Aorta (tissue), 5 donors: ENCODE measurements at places on chromosomes 6 and 20.

GRCh38 chr6:42251500-42251899 lies 33.8 kb upstream of the MRPS10 start:
- DNase-seq, result no peak

GRCh38 chr6:87431263-87431662 lies 23.5 kb downstream of the CFAP206 start:
- DNase-seq, result no peak

DNA sequence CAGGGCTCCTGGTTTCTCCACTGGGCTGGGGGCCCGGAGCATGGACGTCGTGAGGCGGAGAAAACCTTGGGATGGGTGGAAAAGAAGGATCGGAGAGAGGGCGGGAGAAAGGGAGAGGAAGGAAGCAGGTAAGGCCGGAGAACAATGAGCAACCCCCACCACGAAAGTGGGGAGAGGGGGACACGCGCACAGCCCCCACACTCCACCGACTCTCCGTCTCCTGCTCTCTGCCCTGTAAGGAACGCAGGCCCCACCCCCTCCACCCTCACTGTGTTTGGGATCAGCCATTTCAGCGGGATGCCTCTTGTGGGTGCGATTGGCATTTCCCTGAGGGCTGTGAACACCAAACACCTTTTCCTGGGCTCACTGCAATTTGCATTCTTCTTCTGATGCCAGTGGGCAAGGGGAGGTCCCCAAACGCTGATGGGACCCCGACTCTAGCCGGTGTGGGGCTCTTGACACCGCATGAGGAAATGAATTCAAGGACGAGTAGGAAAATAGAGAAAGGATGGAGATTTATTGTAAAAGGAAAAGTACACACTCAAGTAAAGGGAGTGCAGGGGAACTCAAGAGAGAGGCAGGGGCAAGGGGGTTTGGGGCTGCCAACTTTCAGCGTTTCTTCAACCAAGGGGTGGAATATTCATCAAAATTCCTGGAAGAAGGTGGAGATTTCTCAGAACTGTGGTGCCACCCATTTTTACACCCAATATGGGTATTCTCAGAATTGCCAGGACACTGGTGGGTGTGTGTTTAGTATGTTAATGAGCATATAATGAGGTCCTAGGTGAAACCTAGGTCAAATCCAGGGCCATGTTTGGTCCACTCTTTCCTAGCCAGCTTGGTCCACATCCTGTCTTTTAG lies 13.1 kb upstream of the RAET1L start:
- no peak for DNase-seq

DNA sequence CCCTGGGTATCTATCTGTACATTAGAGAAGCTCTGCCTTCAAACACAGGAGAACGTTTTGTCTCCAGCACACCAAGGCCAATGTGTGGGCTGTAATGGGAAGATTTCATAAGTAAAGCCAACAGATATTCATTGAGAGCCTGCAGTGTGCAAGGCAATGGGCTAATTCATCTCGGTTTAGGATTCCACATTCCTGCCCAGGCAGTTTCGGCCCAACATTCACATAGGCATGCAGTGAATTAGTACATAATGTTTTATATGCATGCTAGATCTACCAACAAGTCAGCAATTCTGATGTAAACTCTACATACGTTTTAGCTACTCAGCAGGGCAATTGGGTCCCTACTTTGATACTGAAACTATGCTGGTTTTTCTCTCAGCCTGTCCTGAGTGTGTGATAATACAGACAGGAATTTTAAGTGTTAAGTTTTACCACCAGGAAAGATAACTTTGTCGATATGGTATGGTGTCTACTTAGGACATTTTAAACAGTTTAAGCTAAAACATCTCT lies 46.9 kb upstream of the NAA20 start:
- DNase-seq, result no peak

- peak; percentile 90 for DNase-seq
Measured at GRCh38 chr6:121780325-121781321, 345.2 kb downstream of the GJA1 start.

DNA sequence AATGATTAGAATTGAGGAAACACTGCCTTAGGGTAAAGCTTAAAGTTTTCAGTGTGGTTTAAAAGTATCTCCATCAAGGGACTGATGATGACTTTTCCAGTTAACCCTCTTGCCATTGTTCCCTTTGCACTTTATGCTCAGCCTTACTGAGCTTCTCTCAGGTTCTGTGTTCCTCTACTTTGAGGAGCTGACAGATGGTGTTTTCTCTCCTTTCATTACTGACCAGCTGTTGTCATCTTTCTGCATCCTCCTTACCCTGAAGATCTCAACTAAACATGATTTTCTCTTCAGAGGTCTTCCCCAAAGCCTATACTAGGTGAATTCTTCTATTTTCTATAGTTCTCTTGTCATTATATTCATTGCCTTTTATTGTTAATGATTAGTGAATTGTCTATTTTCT lies 475.6 kb upstream of the SYNCRIP start:
- no peak for DNase-seq

- no peak for DNase-seq
Measured at GRCh38 chr6:83862776-83863471, 3.4 kb downstream of the CYB5R4 start.

- no peak for DNase-seq
Measured at GRCh38 chr6:142975365-142975764, 30.4 kb upstream of the HIVEP2 start.

GRCh38 chr20:57936636-57937385 lies 227.0 kb upstream of the PMEPA1 start:
- no peak for DNase-seq

DNA sequence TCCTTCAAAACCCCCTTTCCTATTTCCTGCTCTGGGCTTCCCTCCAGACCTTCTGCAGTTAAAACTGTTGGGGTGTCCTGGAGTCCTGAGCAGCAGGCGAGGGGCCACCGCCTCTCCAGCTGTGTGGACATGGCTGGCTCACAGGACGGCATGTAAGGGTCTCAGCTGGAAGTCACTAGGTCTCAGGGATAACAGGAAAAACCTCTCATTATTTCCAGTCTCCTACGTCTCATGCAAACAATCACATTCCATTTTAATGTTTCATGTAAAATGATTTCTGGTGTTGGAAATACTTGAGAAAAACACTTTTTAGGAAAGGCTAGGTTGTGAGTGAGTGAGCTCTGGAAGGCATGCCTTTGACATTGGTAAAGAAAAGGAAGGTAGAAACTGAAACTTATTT lies 158.7 kb downstream of the SCML4 start:
- DNase-seq, result no peak

DNA sequence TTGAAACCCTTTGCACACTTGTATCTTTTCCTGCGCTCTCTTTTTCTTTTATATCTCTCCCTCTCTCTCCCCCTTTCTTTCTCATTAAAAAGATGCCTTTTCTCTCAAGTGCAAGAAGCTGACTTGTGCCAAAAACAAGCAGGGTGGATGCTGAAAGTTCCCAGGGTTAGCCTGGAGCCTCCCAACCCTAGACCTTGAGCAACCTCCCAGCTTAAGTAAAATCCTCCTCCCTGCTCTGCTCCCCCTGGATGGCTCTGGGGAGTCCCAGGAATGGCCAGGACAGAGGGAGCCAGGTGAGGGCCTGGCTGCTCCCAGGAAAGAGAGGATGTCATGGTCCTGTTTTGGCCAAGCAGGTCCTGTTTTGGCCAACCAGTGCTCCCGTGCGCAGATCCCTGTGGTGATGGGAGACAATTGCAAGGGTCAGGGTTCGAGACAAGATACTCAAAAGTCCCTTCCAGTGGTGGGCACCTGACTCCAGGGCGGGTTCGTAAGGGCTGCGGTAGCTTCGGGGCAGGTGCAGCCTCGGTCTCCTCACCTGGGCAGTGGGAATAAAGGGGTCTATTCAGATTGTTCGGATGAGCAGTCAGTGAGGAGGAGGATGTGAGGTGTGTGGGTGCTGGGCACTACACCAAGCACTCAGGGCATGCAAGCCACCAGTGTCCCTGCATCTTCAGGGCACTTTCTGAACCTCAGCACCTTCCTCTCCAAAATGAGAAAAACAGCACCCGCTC lies 49.4 kb downstream of the EYA2 start:
- DNase-seq, result no peak

DNA sequence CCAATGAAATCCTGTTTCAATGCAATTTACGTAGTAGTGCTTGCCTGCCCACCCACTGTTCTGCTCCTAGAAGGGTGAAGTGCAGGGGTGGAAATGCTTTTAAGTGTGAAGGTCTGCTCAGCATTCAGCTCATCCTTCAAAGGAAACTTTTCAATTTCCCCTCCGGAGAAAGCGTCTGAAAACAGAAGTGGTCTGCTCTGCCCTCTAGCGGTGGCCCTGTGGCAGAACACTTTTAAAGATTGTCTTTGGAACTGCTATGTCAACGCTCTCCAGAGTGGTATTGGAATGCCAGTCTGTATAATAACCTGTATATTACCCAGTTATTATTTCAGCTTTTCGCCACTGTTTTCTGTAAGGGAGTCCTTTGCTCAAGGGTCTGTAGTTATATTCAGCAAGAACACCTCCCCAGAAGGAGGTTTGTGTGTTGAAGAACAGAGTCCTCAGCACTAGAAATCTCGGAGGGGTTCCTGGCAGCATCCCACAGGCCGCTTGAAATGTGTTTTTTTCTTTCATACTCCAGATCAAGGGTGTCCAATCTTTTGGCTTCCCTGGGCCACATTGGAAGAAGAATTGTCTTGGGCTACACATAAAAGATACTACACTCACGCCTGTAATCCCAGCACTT lies 63.1 kb upstream of the KLHL31 start:
- DNase-seq, result peak; percentile 55

DNA sequence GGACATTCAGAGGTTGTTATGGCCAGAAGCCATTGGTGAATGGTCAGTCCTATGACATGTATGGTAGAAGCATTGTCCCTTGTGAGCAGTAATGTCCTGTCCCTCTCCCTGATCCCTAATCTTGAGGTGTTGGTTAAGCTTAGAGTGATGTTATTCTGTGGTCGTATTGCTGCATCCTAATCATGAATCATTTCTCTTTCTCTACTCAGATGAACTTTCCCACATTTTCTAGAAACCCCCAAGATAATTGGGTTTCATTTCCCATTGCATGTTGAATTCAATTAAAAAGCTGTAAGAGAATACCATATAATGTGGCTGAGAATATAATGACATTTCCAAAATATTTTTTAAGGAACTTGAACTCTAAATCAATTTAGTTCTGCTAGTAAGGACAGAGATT lies 175.1 kb downstream of the PLCB4 start:
- DNase-seq, result no peak

DNA sequence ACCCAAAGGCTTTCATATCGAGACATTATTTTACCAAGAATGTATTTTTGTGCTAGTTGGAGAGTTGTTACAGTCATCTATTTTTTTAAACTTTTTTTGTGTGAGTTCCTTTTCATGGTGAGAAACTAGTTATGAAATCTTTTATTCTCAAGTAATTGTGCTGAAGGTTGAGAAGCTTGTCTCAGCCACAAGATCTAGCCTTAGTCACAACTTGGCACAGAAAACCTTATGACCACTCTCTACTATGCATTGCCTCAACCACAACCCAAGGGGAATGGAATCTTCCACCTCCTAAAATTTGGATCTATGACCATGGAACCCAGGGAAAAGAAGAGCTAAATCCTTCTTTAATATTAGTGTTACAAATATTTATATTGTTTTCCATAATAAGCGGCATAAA lies 58.5 kb downstream of the HS3ST5 start:
- no peak for DNase-seq

- DNase-seq, result no peak
Measured at GRCh38 chr6:129889580-129889979, 28.5 kb upstream of the TMEM244 start.

GRCh38 chr20:8589956-8590355 lies 457.9 kb downstream of the PLCB1 start:
- DNase-seq, result no peak

DNA sequence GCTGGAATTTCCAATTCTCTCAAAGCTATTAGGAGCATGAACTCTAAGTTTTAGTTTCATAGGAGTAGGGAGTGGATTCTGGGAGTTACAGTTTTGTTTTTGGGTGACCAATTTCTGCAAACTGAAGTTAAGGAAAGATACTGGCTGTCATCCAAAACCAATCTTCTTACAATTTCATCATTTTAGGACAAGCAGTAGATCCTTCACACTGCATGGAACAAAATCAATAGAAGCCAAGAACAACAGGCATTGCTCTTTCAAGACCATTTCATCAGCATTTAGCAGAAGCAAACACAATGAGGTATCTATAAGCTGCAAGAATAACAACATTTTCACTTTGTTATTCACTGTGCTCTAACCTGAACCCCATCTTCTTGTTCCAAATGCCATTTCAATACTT lies 173.0 kb downstream of the GMDS start:
- DNase-seq, result no peak

DNA sequence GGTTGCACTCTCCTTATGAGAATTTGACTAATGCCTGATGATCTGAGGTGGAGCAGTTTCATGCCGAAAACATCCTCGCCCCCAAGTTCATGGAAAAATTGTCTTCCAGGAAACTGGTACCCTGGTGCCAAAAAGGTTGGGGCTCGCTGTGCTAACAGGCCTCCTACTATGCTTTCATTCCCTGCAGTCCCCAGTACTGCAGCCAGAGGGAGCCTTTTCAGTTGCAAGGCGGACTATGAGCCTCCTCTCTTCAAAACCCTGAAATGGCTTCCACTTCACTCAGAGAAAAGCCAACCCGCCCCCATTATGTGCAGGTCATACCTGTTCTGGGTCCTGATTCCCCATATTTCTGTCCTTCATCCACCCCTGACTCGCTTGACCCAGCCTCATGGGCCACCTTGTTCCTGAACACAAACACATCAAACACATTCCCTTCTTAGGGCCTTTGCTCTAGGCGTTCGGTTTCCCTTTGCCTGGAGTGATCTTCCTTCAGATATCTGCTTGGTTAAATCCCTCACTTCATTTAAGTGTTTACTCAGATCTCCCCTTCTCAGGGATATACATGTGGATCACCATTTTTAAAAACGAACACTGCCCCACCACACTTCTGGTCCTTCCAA lies 173.7 kb downstream of the PHACTR1 start:
- no peak for DNase-seq

DNA sequence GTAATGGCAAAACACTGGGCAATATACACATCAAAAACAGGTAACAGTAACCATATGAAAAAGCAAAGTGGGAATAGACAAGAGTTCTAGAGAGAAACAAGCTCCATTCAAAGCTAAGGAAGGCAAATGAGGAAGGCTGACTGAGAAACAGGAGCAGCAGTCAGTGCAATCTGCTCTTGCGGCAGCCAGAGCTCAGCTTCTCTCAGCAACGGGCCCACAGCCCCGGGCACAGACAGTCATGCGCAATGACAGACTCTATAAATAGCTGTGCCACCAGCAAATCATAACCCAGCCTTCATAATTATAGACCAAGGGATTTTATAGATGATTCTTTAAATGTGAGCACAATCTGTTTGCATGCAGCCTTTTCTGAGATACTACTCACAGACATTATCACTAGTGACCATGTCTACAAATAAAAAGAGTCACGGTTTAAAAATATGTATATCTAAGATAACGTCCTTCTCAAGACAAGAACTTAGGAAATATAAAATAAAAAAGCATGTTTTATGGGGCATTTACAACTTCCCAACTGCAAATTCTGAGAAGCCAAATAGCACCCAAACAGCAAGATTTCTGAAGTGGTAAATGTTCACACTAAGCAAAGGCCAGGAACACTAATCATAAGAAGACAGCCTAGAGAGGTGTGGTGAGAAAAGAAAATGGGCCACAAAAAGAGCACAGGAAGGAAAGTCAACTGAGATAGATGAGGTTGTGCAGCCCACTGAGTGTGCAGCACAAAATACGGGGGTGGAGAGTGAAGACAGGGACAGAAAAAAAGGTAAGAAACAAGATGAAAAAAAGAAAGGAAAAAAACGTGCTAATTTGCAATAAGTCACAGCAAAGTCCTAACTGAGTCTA lies 39.9 kb upstream of the BEND6 start:
- DNase-seq, result no peak
